Common myeloid progenitor, CD34-positive (primary cell): ENCODE measurements at places on chromosomes 7 and 10.

DNA sequence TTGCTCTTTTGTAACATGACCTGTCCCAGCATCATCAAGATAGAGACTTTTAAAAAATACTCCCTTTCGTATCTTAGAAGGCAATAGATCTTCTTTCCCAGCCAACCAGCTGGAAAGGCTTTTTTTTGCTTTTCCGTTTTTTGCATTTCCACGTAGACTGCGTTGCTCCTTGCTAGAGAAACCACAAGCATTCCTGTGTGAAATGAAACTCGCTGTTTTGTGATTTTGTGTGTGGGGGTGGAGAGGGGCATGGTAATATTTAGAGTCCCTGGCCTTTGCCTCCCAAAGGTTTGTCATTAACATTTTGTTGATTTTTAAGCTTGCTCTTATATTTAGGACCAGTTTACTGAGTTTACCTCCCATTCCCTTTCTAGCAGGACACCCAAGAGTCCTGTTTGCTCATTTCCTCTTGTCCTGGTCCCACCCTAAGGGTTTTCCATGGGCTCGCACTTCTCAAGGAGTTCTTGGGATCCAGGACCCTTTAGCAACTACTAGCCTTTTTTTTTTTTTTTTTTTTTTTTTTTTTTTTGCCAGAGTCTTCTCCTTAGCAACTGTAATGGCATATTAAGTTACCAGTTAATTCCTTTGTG lies 243.6 kb downstream of the BICC1 start:
- no peak for DNase-seq

GRCh38 chr7:83738291-83738835 lies 89.4 kb upstream of the SEMA3E start:
- no peak for DNase-seq

DNA sequence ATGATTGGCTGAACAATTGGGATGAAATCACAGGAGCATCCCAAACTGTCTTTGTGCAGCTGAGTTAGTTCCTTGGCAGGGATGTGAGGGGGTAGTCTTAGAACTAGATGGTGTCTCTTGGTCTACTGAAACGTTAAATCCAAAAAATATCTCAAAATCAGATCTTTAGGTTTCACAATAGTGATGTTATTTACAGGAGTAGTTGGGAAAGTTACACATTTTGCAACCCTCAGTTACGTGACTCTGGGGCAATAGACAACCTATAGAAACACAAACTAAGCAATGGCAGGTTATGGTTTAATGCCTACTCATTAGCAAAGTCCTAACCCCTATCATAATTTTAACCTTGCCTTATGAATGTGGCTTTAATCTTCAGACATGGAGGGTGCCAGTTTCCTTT lies 24.0 kb downstream of the PKD1L1 start:
- DNase-seq = no peak

DNA sequence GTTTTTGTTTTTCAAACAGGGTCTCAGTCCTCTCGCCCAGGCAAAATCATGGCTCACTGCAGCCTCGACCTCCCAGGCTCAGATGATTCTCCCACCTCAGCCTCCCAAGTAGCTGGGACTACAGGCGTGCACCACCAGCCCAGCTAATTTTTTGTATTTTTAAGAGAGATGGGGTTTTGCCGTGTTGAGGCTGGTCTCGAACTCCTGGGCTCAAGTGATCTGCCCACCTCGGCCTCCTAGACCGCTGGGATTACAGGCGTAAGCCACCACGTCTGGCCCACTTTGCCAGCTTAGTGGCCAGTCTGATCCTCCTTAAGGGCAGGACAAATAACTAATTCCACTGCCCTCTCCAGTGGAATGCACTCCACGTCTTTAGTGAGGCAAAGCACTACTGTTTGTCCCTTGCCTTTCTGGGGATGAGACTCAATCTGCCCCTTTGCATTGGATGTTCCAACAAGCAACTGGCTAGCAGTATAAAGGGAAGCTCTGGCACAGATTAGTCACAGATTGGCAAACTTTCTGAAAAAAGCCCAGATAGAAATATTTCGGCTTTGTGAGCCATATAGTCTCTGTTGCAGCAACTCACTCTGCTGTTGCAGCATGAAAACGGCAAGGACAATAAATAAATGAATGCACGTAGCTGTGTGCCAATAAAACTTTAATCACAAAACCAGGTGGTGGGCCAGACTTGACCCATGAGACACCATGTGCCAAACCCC lies 143.8 kb upstream of the RHEB start:
- no peak for DNase-seq

GRCh38 chr10:104515678-104516199 lies 125.4 kb upstream of the SORCS3 start:
- DNase-seq = no peak

DNA sequence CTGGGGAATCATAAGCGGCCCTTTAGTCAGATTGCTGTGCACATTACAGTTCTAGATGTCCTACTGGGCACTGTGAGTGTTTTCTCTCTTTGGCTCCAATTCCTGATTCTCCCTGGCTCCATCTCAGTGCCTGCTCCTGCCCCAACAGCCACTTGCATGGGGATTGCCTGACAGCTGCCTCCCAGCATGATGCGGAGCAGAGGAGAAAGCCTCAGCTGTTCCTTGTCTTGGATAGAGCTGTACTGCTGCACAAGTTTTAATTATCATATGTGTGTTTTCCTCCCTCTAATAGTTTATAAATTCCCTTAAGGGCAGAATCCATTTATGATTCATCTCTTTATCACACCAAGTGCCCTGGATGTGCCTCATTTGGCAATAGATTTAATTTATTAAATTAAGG lies 285.8 kb upstream of the COBL start:
- no peak for DNase-seq

GRCh38 chr7:74002474-74003017 lies 25.4 kb upstream of the ELN start:
- DNase-seq = peak; percentile 90

DNA sequence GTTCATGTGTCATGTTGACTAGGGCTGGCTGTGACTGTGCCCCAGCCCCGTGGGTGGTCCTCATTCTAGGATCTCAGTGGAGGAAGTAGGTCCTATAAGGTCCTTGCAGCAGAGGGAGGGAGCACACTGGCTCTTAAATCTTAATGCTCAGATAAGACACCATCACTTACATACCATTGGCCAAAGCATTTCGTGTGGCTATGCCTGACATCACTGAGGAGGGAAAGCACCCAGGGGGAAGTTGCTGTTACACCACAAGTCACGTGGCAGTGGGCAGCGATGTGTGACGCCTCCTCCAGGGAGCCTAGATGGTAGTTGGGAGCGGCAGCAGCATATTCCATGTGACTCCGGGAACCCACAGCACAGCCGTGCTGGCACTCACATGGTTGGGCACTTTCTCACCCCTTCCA lies 224.7 kb upstream of the SH2B2 start:
- peak; percentile 70 for DNase-seq

- no peak for DNase-seq
Observed at GRCh38 chr7:39260279-39260844, 282.7 kb downstream of the POU6F2 start.

- peak; percentile 42 for DNase-seq
Observed at GRCh38 chr7:24366876-24367275, 82.9 kb downstream of the NPY start.

- no peak for DNase-seq
Observed at GRCh38 chr10:100104300-100104699, 22.6 kb upstream of the CPN1 start.

GRCh38 chr10:129546106-129546505 lies 79.1 kb downstream of the MGMT start:
- no peak for DNase-seq

DNA sequence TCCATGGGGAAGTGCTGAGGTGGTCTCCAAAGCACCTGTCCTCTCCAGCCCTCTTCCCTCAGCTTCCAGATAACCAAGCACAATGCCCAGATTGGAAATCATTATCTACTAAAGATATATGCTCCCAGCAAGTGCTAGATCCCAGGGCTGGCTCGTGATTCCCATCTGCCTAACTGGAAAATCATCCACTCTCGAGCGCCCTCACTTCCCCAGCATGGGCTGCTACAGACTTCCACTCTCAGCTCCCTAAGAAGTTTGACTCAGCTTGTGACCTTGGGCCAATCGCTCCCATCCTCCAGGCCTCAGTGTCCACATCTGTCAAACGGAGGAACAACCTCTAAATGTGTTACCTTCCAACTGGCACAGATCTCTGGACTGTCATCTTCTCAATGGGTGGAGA lies 112.4 kb upstream of the ZMIZ1 start:
- DNase-seq = no peak
